Prostate gland (tissue), 2 donors: ENCODE measurements at places on chromosomes 5 and 9. TPM values are rescaled to one million over a fixed set of nuclear protein-coding genes. Genes with fewer than 3 reads are reported as not detected.

The LHX2 gene
- not detected for total RNA-seq

The TMEM171 gene
- not detected for total RNA-seq

- no peaks in the 10 kb centered on the region for H3K36me3 ChIP-seq
- no peak overlapping the region for H3K4me3 ChIP-seq
- H3K27me3 ChIP-seq: no peaks in the 10 kb centered on the region
- H3K4me1 ChIP-seq: no peaks in the 10 kb centered on the region
- DNase-seq: no peak
Measured at GRCh38 chr5:61612431-61612830, 280.4 kb downstream of the ZSWIM6 start.

The SYK gene
- total RNA-seq: 43.6 TPM

DNA sequence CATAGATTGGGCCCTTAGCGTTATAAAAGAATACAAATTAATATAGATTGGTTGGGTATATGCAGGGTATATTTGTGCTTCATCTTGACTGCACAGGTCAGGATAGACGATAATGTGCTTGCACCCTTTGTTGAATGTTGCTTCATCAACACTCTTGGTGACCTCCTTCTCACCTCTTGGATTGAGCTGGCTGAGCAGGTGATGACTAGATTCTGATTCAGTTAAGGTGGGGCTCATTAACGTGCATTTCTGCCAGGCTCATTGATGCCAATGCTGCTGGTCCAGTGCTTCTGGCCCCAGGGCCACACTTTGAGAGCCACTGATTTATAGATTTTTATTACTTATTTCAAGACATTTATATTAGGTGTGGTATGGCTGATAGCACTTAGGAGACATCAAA lies 27.7 kb downstream of the PCSK5 start:
- no peaks in the 10 kb centered on the region for H3K36me3 ChIP-seq
- DNase-seq: no peak
- no peak overlapping the region for H3K27ac ChIP-seq
- H3K4me3 ChIP-seq: no peak overlapping the region
- H3K4me1 ChIP-seq: no peaks in the 10 kb centered on the region

GRCh38 chr9:73073337-73074175 lies 78.1 kb upstream of the ANXA1 start:
- no peaks in the 10 kb centered on the region for H3K36me3 ChIP-seq
- H3K4me3 ChIP-seq: no peak overlapping the region
- DNase-seq: no peak
- H3K27me3 ChIP-seq: no peaks in the 10 kb centered on the region
- H3K4me1 ChIP-seq: no peaks in the 10 kb centered on the region
